ENCODE measurements at places on chromosomes 5 and 9.

GRCh38 chr9:13778631-13779030 is 499.1 kb upstream of the MPDZ start:
- no peak for DNase-seq

GRCh38 chr5:23136958-23137357 is 283.8 kb upstream of the CDH12 start:
- DNase-seq, result no peak

- DNase-seq, result no peak
Observed at GRCh38 chr9:127549751-127550150, 62.3 kb upstream of the STXBP1 start.

GRCh38 chr5:36040651-36041536 is 25.8 kb downstream of the UGT3A2 start:
- no peak for DNase-seq

GRCh38 chr9:18352711-18353110 is 121.2 kb upstream of the ADAMTSL1 start:
- DNase-seq, result no peak

DNA sequence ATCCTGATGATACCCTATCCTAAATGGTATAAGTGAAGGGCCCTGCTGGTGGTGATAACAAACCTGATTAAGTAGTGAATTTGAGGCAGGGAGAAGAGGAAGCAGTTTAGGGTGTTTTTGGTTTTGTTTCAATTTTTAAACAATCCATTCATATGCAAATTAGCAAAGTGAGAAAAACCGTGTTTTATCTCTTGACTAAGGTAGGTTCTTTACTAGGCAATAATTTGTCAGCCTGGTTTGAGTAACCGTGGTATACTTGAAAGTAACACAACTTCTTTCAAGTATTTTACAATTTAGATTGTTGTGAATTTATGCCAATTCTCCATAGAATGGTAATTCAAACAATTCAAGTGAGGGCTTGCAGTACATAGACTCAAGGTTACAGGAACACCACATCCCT is 177.8 kb upstream of the CD180 start:
- DNase-seq, result no peak

DNA sequence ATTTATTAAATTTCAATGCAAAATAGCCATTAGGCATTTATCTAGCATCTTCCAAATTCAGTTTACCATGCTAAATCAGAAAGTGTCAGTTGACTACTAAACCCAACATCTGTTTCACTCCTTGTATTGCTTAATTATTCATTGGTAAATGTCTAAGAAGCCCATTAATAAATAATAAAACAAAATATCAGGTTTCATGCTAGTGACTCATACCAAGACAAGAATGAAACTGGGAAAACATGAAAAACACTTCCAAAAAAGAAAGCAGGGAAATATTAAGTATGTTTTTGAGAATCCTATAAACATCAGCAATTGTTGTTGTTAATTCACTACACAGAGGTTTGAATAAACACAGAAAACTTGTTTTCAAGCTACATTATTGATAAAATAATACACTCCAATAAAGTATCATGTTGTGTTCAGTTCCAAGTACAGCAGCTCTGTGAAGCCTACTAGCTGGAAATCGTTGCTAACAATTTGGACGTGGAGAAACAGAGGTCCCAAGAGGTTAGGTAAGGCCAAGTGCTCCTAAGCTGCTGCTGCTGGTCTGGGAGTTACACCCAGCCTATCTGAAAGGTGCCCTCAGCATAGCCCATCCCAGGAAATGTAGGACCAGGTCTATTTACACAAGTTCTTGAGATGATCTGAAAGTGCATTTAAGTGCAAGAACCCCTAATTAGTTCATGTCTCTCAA is 78.8 kb downstream of the GNAQ start:
- DNase-seq, result no peak

DNA sequence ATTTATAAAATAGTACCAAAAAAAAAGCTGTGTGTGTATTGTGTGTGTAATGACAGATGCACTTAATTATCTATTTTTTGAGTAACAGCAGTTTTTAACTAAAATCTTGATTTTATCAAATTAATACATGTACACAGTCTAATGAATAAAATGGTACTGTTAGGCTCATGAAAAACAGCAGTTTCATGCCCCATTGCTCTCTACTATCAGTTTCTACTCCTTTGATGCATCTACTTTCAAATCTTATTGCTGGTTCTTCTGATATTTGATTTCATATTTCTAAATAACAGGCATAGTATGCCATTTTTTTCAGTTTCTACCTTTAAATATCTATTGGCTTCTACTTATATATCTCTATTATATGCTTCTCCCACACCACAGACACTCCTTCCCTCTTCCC is 117.4 kb downstream of the CCDC171 start:
- no peak for DNase-seq

GRCh38 chr9:106149956-106150355 is 455.6 kb downstream of the TMEM38B start:
- no peak for DNase-seq

- no peak for DNase-seq
Observed at GRCh38 chr5:58275516-58275915, 184.4 kb downstream of the PLK2 start.

DNA sequence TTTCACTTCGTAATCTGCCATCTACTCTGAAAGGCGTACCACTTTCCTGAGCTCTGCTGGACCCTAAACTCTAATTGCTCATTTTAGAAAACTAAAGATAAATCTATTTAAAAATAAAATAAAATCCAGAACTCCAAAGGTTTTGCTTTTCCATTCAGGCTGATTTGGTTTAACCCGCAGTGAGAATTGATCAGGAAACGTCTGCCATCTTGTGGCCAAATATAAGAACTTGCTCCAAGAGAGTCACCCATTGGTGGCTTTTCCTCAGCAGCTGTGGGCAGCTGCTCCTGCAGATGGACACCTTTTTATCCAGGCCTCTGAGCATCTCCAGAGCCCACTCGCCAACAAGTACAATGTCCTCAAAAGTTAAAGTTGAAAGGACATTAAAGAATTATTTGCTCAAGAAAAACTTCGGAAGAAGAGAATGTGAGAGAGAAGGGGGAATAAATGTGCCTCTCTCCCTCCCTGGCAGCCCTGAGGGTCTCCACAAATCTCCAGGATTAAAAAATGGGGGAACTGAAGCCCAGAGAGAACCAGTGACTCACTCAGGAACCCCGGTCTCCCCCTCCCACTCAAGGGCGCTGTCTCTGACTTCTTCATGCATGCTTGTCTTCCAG is 4.1 kb downstream of the SAXO1 start:
- DNase-seq, result no peak

DNA sequence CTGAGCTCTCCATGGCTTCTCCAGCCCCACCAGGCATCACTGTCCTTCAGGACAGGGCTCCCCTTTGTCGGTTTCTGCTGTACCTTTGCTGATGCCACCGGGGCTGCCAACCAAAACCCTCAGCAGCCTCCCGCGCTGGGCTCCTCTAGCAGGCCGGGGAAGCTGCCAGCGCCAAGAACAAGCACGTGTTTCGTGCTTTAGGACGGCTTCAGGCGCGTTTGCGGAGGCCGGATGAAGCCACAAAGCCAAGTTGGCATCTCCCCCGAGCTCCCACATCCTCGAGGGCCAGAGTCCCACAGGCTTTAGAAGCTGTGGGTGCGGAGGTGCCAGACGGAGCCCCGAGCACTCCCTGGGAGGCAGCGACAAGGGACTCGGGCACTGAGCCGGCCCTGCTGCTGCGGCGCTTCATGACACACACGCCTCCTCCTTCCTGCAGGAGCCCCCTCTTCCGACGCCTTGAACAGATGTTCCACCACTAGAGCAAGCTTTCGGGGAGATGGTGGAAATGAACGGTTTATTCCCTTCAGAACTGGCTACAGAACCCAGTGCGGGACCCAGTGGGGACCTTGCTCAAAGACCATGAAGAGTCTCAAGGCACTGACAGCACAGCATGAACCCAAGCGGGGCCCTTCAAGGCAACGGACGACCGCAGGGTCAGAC is 36.7 kb downstream of the SARDH start:
- DNase-seq, result no peak

DNA sequence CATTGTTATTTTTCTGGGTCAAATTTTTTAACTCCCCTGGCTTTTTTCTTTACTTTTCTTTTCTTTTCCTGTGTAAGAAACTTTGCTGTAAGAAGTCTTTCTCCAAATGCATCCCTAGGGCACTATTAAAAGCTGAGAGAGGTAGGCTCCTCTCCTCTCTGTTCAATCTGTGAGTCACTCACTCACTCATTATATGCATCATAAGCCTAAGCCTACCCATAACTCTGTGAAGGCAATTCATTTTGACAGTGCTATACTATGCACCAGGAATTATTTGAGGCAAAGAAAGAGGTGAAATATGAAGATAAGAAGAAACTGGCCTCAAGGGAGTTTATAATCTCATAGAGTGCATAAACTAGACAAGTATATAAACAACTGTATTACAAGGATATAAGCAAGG is 67.9 kb upstream of the PRR16 start:
- DNase-seq, result no peak

DNA sequence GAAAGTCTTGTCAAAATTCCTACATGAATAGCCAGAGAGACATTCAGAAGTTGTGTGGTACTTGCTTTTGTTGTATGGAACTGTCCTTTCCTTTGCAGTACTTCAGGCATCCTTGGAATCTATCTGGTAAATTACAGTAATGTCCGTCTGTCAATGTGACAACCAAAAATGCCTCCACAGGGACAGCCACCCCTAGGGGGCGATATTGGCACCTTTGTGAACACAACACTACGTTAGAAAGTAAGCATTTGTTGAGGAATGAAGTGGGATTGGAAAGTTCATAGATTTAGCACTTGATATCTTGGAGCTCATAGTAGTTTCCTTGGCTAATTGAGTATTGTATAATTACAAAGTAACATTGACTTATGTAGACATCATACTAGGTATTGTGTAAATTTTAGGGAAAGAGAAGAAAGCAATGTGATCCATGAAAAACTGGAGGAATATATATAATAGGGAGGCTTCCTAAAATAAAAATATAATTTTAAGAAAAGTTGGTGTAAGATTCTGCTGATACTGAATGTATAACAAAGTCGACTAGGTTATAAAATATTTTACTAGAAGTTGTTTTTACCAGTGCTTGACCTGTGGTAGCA is 32.7 kb downstream of the TMEFF1 start:
- DNase-seq, result peak; percentile 26

GRCh38 chr9:112125951-112126388 is 49.1 kb downstream of the SUSD1 start:
- DNase-seq, result no peak

DNA sequence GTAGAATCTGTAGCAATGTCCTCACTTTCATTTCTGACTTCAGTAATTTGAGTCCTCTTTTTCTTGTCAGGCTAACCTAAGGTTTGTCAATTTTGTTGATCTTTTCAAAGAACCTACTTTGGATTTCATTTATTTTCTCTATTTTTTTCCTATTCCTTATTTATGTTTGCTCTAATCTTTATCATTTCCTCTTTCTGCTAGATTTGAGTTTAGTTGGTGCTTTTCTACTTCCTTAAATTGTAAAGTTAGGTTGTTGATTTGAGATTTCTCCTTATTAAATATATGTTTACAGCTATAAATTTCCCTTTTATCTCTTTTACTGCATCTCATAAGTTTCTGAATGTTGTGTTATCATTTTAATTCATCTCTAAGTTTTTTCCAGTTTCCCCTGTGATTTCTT is 75.1 kb upstream of the FAM120A start:
- DNase-seq, result no peak

- DNase-seq, result no peak
Observed at GRCh38 chr9:98081477-98082219, 25.1 kb downstream of the NANS start.

DNA sequence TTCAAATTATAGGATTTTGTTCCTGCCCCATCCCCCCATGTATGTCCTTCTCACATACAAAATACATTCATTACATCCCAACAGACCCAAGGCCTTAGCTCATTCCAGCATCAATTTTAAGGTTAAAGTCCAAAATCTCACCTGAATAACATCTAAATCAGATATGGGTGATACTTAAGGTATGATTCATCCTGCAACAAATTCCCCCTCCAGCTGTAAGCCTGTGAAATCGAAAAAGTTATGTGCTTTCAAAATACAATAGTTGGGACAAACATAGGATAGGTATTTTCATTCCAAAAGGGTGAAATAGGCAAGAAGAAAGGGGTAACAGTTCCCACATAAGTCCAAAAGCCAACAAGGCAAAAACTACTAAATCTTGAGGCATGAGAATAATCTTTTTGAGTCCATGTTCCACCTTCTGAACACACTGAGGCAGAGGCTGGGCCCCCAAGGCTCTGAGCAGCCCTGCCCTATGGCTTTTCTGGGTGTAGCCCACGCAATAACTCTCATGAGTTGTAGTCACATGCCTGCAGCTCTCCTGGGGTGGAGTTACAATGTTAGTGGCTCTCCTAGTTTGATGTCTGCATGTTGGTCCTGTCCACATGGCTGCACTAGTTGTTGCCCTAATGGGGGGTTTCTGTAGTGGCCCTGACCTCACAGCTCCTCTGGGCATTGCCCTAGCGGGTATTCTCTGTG is 243.9 kb upstream of the SMARCA2 start:
- DNase-seq, result no peak

DNA sequence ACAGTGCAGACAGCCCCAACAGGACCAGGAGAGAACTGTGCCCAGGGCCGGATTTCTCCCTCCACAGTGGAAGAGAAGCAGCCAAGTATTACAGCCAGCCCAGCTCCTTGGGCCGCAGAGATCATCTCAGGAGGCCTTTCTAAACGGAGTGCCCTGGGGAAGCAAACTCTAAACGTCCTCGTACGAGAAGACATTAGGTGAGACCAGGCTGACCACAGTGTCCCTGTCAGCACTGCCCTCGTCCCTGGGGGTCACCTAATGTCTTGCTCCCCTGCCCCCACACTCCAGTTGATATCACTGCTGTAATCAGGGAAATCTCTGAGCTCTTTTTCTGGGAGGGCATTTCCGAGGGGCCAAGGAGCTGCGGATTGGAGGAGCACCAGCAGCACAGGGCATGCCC is 6.5 kb downstream of the QRFP start:
- DNase-seq, result no peak

GRCh38 chr5:172002310-172002709 is 4.1 kb downstream of the FBXW11 start:
- no peak for DNase-seq

DNA sequence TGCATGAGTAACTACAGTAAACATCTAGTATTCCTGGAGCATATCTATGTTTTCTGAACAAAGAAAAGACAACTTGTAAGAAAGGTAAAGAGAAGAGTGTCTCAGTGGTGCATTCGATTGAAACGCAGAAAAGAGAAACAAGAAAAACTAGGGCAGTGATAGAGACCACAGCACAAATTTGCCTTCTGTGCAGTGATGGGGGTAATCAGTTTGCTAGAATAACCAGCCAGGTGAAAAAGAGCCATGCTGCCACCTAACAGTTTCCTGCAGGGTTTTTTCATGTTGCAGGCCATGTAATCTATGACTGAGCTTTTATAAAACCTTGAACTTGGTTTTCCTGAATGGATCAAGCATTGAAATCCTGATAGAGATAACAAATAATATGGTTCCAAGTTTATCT is 198.4 kb upstream of the MEF2C start:
- DNase-seq, result no peak

DNA sequence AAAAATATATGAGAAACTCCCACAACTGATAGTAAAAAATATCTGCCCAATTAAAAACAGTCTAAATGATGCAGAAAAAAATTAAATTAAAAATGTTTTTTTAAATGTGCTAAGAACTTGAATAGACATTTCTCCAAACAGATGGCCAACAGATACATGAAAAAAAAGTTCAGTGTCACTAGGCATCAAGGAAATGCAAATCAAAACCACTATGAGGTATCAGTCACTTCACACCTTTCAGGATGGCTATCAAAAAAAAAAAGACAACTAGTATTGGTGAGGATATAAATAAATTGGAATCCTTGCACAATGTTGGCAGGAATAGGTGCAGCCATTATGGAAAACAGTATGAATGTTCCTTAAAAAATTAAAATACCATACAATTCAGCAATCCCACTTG is 16.6 kb downstream of the ZNF131 start:
- DNase-seq, result no peak
